ENCODE measurements at places on chromosomes 1 and 21.

- DNase-seq = no peak
Observed at GRCh38 chr1:230022666-230023380, 44.2 kb upstream of the GALNT2 start.

GRCh38 chr1:100718581-100718980, 961 bp upstream of the VCAM1 start:
- DNase-seq = no peak

GRCh38 chr1:44030605-44031251, 534 bp downstream of the SLC6A9 start:
- peak; percentile 52 for DNase-seq

- no peak for DNase-seq
Observed at GRCh38 chr1:179958359-179958758, 3.7 kb downstream of the CEP350 start.

GRCh38 chr1:15271196-15271595, 24.2 kb downstream of the FHAD1 start:
- DNase-seq = no peak

- no peak for DNase-seq
Observed at GRCh38 chr1:96509951-96510350, 211.6 kb upstream of the PTBP2 start.

DNA sequence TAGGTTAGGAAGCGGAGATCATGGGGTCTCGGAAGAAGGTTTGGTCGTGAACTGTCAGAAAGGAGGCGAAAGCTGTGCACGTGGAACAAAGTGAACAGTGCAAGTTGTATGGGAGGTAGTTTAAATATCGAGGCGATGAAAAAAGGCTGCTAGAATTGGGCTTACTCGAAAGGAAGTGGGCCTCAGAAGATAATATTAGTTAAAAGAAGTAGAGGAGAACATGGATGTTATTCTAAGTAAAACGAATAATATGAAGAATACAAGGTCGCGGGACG, 571 bp downstream of the WDR3 start:
- DNase-seq = no peak

DNA sequence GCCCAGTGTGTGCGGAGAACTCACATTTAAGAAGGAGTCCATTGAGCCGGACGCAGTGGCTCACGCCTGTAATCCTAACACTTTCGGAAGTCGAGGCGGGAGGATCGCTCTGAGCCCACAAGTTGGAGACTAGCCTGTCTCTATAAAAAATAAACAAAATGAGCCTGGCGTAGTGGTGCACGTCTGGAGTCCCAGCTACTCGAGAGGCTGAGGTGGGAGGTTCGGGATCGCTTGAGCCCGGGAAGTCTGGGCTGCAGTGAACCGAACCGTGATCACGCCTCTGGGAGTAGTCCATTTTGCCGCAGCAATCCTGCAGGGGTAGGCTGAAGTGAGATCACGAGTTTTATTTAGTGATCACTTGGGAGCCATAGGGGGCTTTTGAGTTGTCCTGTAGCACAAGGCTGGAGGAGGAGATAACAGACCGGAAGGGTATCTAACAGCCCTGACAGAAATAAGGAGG, 497 bp upstream of the FUCA1 start:
- no peak for DNase-seq

DNA sequence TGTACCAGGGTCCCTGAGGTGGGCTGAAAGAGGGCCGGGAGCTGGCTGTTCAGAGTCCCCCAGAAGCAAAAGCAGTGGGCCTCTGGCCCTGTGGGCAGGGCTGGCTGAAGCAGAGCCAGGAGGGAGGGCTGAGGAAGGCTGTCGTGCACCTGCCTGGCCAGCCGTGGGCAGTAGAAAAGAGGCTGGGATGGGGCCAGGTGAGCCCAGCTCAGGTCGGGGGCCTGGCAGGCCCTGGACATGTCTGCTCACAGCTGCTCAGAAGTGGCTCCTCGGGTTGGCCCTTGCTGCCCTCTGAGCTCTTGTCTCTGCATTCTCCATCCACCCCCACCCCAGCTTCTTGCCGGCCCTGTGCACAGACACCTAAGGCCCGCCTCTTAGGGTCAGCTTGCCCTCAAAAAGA, 60.0 kb downstream of the TCP10L start:
- DNase-seq = no peak
